ENCODE measurements at places on chromosomes 16 and 17.

GRCh38 chr17:14621826-14622614 is 321.1 kb downstream of the HS3ST3B1 start:
- DNase-seq = no peak

DNA sequence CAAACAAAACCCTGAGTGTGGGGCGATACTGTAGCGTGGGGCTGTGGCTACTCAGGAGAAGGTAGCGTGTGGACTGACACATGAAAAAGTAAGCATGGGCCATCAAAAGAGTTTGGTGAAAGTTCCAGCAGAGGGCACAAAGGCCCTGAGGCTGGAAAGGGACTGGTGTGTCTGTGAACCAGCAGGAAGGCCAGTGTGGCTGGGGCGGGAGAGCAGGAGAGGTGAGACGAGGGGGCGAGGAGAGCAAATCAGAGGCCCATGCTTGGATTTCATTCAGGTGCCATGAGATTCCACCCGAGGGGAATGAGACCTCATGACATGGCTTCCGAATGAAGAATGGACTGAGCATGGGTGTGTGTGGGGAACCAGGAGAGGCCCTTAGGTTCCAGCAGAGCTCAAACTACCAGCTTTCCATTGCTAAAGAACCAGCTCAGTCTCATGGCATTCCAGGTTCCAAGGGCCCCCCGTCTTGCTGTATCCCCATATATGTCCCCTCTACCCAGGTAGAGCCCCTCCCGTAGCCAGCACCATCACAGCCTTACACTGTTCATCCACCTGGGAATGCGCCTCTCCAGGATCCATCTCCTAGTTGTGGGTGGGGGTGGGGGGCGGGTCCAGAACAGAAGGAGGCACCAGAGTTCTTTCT is 31.1 kb downstream of the TRPV2 start:
- DNase-seq = no peak

- DNase-seq = no peak
Observed at GRCh38 chr16:47016700-47017133, 43.2 kb upstream of the DNAJA2 start.

- no peak for DNase-seq
Observed at GRCh38 chr16:83599789-83600462, 207.9 kb upstream of the HSBP1 start.

DNA sequence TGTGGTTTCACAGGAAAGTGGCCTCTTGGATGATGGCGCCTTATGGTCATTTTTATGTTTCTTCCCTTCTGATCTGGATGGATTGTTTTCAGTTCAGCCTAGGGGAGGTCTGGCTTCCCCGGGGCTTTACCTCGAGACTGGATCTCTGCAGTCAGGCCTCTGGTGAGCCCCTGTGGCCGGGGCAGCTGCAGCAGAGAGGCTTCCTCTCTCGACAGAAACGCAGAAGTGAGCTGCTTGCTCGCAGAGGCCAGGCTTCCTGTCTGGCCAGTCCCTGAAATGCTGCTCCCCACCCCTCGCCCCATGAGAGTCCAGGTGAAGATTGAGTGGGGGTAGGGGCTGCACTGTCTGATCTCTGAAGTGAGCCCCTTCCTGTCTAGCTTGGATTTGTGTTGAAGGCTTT is 44.0 kb downstream of the PLCG2 start:
- DNase-seq = no peak

- DNase-seq = no peak
Observed at GRCh38 chr17:66791347-66791746, 43.6 kb upstream of the CACNG5 start.

DNA sequence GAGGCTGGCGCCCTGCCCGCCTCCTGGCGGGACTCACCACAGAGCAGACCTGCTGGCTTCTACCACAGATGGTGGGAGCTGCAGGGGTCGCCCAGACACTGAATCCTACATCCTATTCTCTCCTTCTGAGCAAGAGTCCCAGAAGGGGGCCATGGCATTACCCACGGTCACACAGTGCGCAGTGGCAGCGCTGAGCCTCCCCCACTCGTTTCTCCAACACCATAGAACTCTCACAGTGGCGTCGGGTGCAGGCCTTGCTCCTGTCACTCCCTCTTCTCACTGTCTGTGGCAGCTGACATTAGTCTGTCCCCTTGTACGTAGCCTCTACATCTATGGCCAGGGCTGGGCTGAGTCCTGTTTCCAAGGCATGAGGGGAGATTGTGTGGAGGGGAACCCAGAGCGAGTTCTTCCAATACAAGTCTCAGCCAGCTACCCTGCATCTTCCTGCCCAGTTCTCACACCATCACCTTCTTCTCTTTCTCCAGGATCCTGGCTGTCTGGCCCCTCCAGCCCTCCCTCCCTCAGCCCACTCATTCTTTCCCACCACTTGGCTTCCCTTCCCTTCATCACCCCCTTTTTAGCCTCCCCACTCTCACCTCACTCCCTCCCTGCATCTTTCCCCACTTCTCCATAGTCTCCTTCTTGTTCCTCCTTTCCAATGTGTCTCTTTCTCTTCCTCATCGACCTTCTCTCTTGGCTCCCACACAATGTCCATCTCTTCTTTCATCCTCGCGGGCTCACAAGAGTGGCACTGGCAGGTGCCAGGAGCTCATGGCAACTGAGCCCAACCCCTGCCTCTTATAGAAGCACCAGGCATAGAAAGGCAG is 5.9 kb downstream of the UBTF start:
- DNase-seq = no peak

GRCh38 chr17:4147751-4148310 is 4.8 kb downstream of the CYB5D2 start:
- DNase-seq = no peak

GRCh38 chr17:74006371-74006770 is 197.1 kb upstream of the RPL38 start:
- no peak for DNase-seq

Measured in T-cell (primary cell).